ENCODE measurements at places on chromosomes 6 and 20.
A peak's percentile ranks its signal among the peaks of the same experiment; 100 is the strongest.

DNA sequence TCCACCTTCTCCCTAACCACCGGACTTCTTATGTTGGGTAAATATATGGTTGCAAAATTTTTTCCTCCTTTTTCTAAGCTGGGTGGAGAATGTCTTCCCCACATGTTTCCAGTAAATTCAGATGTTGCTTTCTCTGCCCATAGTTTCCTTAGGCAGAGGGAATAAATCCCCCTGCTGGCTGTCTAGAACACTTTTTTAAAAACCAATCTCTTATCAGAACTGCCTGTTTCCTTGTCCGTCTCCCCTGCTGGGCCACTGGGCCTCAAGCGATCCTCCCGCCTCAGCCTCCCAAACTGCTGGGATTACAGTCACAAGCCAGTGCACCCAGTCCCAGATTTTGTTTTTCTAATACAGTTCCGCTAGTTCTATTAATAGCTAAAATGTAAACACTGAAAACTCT lies 9.9 kb upstream of the WFDC2 start:
- DNase-seq = no peak

- DNase-seq = no peak
These were observed 75.7 kb upstream of the PTCHD4 start for GRCh38 chr6:48186746-48187145.

DNA sequence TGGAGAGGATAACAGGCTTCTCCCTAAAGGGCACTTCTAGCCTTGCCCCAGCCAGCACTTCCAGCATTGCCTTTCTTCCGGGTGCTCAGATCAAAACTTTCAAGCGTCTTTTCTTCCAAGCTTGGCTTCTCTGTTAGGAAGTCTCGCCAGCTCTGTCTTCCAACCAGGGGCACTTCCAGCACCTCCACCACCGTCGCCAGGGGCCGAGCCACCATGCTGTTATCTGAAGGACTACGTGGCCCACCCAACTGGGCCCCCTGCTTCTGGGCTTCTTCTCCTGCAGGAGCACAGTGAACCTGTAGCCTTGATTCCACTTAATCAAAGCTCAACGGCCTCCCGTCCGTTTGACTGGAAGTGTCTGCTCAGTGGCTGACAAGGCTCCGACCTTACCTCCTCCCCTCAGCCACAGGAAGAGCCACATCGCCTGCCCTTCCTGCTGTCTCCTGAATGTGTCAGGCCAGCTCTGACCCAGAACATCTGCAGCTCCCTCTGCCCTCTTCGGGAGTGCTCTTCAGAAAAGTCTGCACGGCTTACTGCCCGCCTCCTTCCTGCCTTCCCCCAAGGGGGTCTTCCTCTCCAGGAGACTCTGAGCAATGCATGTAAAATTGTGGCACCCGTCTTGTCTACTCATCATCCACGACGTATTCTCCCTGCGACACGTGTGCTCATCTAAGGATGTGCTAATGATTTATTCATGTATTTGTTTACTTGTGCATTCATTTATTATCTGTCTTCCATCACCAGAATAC lies 527.0 kb downstream of the CDH26 start:
- no peak for DNase-seq

- DNase-seq = no peak
These were observed 106.8 kb upstream of the RIPOR2 start for GRCh38 chr6:25042536-25042935.

GRCh38 chr20:61127311-61128039 lies 124.6 kb upstream of the CDH4 start:
- peak; percentile 50 for DNase-seq

- no peak for DNase-seq
These were observed 130.9 kb downstream of the SULF2 start for GRCh38 chr20:47654370-47654769.

- DNase-seq = no peak
These were observed 358.0 kb upstream of the CDH4 start for GRCh38 chr20:60894091-60894490.

GRCh38 chr6:41298785-41299502 lies 12.5 kb upstream of the TREM1 start:
- DNase-seq = no peak

DNA sequence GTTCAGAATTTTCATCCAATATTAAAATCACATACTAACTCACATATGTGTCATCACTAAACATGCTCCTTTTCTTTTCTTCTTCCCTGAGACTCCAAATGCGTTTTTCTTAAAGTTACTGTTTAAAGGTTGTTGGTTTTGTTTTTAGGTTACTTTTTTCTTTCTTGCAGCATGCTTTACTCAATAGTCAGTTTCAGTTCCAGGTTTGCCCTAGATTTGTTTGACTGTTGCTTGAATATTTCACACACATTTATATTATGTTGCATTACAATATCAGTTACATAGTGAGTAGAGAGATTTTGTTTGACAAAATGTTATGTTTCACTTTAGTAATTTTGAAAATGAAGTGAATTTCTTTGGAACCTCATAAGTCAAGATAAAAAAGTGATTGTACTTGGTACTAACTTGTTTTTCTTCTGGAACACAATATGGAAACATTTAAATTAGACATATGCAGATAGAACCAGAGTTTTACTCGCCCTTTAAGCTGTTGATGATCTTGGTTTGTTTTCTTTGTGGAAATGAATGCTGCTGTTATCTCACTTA lies 27.3 kb downstream of the FNDC1 start:
- no peak for DNase-seq

DNA sequence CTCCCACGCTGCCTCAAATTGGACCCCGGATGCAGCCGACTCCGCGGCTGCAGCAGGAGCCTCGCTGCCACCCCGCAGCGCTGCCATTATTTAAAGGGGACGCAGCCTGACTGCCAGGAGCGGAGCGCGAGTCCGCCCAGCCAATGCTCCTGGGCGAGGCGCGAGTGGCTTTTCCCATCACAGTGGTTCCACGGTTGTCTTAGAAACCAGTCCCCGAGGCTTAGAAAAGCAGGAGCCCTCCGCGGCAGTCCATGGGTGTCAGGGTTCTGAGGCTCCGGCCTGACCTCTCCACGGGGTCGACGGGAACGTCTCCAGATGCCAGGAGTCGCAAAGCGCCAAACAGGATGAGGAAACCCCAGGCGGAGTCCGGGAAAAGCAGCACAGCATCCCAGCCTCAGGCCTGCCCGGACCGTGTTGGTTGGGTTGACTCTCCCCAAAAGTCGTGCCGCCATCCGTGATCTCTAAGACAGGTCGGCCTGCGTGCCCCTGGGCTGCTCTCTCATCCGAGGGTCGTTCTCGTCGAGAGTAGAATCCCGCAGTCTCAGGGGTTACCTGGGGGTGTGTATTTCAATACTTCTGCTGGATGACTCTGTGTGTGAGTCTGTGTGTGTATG lies 975.8 kb upstream of the DEFB115 start:
- peak; percentile 61 for DNase-seq

- no peak for DNase-seq
These were observed 138.6 kb downstream of the ERMARD start for GRCh38 chr6:169890049-169890448.

GRCh38 chr20:1267161-1267560 lies 1.1 kb downstream of the SNPH start:
- no peak for DNase-seq

GRCh38 chr6:18601516-18602020 lies 214.4 kb downstream of the RNF144B start:
- DNase-seq = no peak

- no peak for DNase-seq
These were observed 195.5 kb downstream of the JARID2 start for GRCh38 chr6:15441215-15441868.

DNA sequence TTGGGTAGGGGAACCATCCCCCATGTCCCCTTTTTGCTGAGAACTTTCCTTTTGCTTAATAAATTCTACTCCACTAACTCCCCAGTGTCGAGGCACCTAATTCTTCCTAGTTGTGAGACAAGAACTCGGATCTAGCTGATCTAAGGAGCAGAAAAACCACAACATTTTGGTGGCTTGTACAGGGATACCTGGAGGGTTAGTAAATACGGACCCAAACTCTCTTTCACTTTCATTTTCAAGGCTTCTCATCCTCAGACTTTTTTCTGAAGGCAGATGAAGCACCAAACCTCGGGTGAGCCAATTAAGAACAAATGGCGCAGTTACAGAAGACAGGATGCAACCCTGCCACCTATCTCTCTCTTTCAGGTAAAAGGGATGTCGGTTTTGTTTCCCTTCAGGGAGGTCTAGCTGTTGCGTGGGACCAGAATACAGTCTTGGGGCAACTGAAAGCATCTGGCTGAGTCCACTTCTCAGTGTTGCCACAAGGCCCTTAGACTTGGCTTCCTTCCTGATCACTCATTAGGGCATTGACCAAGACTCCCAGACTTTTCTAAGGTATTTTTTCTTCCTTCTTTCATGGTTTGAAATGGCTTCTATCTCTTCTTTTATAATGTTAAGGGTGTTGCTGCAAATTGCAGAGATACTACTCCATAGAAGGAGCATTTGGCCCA lies 11.1 kb upstream of the HTR1B start:
- DNase-seq = no peak

DNA sequence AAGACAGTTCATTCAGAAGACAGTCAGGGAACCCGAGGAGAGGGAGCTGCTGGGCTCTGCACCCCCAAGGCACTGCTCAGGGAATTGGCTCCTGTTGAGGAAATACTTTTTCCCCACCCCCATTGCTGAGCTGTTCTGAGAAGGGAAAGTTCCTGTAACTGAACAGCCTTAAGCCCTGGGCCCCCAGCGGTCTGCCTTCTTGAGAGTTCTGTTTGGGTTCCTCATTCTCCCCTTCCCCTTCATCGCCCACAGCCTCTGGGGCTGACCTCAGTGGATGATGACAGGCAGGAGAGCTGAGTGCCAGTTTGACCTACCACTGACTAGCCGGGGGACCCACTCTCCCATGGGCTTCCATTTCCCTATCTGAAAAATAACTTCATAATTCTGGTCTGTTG lies 10.7 kb downstream of the HCK start:
- DNase-seq = peak; percentile 89

GRCh38 chr6:1911474-1911873 lies 301.8 kb downstream of the FOXC1 start:
- DNase-seq = no peak

- DNase-seq = no peak
These were observed 12.0 kb upstream of the GATA5 start for GRCh38 chr20:62487561-62488354.

- DNase-seq = no peak
These were observed 6.4 kb downstream of the CD2AP start for GRCh38 chr6:47483853-47484546.

- no peak for DNase-seq
These were observed 123.2 kb upstream of the STMND1 start for GRCh38 chr6:16978686-16979085.

DNA sequence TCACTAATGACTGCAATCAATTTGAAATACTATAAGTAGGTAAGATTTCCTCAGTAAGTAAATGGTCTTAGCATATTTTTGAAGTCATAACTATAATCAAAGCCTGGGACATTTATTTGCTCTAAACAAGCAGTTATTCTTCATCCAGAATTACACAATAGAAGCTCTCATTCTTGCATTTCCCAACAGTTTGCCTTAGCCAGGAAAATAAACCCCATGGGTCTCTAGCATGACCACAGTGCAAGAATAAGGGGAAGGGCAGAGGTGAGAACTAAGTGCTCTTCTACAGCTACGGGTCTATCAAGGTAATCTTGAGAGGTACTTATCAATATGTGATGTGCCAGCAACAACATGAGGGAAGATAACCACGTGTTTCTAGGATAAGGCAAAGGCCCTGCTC lies 14.1 kb upstream of the HLA-C start:
- DNase-seq = no peak

- DNase-seq = peak; percentile 72
These were observed 37.7 kb downstream of the PMEPA1 start for GRCh38 chr20:57672164-57672563.

DNA sequence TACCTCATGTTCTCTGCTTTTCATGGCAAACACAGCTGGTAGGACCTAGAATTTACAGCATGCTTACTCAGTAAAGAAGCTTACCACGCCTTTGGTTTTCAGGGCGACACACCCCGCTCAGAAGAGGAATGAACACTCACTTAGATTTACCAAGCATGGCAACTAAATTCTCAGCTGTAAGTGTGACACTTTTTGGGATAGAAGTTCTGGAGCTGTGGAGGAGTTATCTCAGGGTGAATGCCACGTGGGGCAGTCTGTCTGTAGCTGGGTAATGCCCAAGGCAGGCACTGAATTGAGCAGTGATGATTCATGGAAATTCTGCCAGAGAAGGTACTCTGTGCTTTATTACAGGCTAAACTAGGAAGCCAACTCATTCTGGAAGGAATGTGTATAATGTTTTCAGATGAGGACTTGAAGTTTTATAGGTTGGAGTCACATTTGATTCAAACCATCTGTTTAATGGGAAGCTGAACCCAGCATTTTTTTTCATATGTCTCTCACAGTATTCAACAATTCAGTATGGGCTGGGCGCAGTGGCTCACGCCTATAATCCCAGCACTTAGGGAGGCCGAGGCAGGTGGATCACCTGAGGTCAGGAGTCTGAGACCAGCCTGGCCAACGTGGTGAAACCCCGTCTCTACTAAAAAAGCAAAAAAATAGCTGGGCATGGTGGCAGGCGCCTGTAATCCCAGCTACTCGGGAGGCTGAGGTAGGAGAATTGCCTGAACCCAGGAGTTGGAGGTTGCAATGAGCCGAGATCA lies 3.5 kb upstream of the PRIM2 start:
- no peak for DNase-seq

DNA sequence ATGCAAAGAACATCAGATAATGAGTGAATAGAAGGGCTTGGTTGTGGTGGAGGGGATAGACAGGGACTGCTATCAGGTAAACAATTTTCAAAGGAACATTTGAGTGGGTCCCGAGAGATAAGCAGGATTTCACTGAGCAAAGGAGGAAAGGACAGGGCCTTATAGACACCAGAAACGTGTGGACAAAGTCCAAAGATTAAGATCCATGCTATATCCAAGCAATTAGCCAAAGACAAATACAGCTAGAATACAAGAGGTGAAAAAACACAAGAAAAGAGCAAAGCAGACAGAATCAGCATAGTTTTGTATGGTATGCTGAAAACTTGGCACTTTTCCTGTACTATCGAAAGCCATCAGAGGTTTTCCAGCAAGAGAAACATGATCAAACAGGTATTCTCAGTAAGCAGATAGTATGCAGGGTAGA lies 59.8 kb downstream of the CDK19 start:
- no peak for DNase-seq

DNA sequence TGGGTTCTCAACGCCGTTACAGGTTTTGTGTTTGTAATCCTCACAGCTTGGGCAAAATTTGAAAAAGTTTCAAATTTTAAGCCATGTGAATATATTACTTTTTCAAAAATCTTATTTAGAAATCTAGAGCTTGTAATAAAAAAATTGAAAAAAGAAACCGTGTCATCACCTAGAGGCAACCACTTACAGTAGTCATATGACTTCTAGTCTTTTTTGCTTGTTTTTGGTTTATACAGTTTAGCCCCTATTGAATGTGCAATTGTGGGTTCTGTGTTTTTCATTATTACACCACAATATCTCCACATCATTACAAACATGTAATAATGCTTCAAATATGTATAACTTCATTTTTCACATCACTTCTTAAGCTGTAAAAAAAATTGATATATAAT lies 888 bp downstream of the DYNLRB1 start:
- DNase-seq = no peak

GRCh38 chr6:161835500-161836215 lies 561.8 kb upstream of the AGPAT4 start:
- no peak for DNase-seq

Data from upper lobe of left lung (tissue), 6 donors.